ENCODE measurements at places on chromosomes 7 and 10.

DNA sequence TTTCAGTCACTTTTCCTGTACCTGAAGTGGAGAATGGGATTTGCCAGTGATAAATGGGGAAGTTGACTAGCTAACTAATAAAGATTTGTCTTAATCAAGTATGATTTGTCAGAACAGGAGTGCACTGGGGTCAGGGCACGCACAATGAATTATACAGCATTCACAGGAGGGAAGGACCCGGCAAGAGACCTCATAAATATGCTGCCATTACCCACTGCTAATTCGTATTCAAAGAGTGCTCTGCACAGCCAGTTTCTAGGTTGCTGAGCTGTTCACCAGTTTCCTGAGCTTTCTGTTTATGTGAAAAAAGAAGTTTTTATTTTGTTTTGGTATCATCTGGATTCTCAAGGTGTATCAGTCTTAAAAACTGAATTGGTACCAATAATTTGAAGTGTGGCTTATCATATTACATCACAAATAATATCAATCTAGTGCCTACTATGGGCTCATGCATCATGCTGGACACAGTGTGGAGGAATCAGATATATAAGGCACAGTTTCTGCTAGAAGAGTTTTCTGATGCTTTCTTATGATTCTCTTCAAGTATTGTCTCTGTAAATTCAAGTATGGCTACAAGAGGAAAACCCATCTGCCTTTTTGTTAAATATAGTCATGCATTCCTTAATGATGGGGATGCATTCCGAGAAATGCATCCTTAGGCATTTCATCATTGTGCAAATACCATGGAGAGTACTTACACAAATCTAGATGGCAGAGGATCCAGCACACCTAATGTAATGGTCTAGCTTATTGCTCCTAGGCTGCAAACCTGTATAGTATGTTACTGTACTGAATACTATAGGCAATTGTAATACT lies 202.2 kb downstream of the VTI1A start:
- DNase-seq: no peak

DNA sequence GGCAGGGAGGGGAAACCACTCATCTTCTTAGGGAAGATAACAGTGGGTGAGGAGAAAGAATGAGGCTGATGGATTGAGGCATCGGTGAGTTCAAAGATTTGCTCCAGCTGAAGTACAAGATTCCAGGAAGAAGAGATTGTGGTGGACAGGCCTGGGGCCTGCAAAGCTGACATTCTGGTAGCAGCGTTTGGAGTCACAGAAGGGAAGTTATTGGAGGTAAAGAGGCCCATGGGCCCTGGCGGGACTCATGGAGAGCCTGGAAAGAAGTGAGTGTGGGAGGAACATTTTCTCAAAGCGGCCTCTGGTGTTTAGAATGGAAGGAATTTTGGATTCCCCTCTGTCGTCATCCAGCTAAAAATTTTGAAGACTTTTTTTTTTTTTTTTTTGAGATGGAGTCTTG lies 160.0 kb upstream of the KLF6 start:
- DNase-seq: no peak

DNA sequence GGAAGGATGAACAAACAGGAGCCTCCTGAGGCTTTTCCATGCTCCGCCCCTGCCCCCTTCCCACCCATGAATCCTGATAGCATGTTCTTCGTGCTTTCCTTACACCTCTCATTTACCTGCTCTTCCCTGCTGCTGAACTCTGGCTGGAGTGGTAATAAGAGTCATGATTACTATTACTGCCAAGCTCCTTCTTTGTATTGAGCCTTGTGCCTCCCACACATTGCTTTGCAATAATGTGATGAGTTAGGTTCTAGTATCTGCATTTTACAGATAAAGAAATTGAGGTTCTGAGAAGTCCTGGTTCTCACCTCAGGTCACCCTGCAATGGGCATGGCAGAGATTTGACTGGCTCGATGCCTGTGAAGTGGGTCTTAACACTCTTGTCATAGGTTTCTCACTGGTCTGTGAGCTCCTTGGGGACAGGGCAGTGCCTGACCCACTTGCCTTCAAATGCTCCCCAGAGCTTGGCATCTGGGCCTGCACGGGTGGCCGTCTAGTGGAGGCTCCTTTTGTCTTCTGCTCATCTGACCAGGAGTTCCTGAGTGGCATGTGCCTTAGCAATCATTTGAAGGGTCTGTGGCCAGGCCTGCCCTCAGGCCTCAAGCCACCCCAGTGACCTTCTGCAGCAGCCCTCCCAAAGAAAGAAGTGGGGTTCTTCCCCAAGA lies 309.2 kb upstream of the ZMIZ1 start:
- DNase-seq: no peak

DNA sequence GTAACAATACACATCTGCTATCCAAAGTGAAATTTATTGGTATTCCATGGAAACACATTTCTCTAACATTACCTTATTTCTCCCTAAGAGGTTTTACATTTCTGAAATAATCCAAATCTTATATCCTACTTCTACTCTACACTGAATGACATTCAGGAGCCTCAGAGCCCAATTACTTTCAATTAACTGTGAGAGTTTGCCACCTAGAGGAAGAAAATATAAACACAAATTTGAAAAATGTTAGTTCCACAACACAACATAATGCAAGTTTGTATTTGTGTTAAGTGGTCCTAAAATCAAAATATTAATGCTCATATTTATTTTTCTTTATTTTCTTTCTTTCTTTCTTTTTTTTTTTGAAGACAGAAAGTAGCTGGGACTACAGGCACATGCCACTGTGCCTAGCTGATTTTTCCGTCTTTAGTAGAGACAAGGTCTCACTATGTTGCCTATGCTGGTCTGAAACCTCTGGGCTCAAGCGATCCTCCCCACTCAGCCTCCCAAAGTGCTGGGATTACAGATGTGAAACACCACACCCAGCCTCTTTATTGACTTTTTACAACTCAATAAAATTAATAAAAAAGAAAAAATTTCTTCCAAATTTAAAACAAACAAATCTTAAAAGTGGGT lies 46.0 kb downstream of the ATAD1 start:
- no peak for DNase-seq

Measured in NCI-H187 (cell line).